Effector memory CD4-positive, alpha-beta T cell (primary cell): ENCODE measurements at places on chromosomes 11 and 22.

- DNase-seq, result no peak
These were observed 15.9 kb downstream of the MED15 start for GRCh38 chr22:20523086-20523983.

GRCh38 chr11:71281831-71282230 is 29.5 kb upstream of the SHANK2 start:
- no peak for DNase-seq

GRCh38 chr11:1485504-1485885 is 1.1 kb downstream of the MOB2 start:
- DNase-seq, result no peak

- DNase-seq, result no peak
These were observed 18.7 kb upstream of the BMAL1 start for GRCh38 chr11:13258855-13259254.

DNA sequence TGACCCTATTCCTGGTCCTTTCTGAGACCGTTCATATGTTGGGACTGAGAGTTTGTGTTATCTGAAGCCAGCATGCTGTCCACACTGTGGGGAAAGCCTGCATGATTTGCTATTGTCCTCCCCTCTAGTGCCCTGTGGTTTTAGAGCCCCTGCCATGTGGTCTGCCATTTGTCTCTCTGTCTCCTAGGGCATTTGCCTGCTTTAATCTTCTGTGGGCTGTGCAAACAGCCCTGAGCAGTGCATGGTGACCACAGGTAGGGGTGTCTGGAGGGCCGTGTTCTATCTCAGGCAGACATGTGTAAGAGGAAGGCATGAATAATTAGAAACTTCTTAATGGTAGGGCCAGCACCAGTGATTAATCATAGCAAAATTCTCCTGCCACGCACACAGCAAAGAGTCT is 23.0 kb downstream of the AMPD3 start:
- no peak for DNase-seq

DNA sequence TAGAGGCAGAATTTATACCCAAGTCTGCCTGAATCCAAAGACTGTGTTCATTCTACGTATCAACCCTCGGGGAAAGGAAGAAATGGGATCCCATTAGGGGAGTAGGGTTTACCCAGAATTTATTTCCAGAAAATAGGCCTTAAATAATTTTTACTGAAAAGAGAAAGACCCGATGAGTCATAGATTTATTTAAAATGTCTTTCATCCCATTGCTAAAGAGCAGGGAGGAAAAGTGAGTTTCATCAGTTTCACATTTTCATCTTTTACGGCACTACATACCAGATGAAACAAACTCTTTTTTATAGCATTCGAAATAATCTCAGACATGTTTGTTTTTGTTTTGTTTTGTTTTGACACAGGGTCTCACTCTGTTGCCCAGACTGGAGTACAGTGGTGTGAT is 31.3 kb downstream of the SLC1A2 start:
- no peak for DNase-seq

- peak; percentile 43 for DNase-seq
These were observed at the start of gene TTC38 for GRCh38 chr22:46267431-46268279. TTC38 (plus strand) TSS chr22:46268008; CDS start chr22:46268040, 32 bp downstream.

DNA sequence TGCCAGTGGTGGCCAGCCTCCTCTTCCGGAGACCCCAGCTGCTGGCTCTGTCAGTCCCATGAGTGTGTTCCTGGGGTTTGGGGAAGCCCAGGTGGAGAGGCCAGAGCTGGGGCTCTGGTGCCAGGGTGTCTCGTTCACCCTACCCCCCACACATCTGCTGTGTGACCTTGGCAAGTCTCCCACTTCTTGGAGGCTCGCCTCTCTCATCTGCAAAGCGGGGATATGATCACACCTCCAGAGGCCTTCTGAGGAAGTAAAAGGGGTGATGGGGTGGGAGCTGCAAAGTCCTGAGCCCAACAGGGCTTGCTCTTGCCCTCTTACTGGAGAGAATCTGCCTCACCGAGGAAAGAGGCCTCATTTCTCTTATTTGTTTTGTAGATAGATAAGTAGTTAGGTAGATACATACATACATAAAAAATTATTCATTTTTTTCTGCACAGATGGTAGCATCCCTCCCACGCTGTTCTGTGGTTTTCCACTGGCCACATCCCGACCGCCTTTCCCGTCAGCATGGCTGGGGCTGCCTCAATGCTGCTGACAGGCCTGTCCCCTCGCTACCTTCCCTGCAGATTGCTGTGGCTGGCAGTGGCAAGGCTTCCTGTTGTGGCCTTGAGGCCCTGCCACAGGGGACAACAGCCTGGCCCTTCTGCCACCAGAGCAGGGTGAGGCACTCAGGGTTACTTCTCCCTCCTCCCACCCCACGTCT is 23.9 kb downstream of the MYO7A start:
- peak; percentile 33 for DNase-seq

DNA sequence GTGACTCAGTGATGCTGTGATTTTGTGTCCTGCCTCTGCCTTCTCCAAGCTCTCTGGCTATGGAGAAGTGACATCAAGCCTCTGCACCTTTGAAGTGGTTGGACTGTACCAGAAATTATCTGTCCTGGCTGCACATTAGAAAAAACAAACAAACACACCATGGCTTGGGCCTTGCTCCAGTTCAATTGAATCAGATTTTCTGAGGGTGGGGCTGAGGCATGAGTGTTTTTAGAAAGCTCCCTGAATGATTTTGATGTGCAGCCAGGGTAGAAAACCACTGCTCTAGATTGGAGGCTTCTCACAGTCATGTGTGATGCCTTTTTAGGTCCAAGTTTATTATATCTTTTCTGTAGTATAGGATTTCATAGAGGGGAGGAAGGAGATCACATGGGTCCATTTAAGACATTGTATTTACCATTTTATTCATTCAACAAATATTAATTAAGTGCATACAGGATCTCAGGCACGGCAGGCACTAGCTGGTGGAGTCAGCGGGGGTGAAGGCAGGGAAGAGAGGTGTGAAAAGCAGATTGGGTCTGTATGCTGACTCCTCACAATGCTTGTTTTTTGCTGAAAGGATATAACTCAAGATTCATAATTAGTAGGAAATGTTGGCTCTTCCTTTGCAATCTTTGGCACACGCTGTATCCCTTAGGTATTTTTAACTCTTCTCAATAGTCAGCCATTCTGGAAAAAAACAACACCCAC is 7.1 kb upstream of the VSTM5 start:
- no peak for DNase-seq

- DNase-seq, result no peak
These were observed 139.5 kb upstream of the GUCY1A2 start for GRCh38 chr11:107157809-107158187.

DNA sequence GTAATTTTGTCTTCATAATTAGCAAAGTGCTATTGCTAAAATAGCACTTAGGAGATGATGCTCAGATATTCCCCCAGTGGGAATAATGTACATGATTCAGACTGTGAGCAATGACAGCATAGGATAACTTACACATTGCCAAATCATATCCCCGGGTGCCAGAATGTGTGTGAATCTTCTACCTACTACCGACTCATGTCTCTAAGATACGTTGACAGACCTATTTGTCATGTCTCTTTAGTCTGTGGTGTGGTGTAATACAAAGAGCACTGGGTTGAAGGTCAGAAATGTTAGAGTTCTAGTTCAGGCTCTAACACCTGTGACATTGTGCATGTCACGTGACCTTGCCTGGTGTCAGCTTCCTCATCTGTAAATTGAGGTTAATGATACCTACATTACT is 31.0 kb upstream of the PICALM start:
- DNase-seq, result no peak

DNA sequence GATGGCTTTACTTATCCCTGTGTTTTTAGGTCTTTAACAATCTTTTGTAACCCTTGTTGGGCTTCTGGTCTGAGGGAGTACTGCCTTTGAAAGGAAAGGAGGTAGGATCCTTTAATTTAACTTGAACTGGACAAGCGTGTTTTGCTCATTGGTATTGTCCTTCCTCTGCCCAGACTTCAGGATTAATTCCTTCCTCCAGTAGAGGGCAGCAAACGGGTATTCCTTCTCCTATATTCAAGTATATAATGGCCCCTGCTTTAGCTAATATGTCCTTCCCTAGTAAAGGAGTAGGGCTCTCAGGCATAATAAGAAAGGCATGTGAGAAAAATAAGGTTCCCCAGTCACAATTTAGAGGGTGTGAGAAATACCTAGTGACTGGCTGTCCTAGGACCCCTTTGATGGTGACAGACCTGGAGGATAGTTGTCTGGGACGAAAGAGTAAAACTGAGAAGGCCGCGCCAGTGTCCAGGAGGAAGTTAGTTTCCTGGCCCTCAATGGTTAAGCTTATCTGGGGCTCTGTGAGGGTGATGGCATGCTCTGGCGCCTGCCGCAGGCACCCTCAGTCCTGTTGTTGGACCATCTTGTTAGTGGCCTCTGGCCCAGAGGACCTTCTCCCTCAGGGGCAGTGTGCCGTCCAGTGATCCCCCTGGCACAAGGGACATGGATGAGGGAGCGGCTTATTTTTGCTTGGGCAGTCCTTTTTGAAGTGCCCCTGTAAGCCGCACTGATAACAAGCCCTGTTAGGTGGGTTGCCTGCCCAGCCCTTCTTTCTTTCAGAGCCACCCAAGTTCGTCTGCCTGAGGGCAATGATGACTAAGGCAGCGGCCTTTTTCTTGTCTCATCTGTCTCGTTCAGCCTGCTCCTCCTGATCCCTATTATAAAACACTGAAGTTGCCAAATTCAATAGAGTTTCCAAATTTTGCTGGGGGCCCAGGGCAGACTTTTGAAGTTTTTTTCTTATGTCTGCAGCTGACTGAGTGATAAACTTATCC is 51.8 kb downstream of the C11orf71 start:
- no peak for DNase-seq

GRCh38 chr22:31983911-31984656 is 39.7 kb downstream of the YWHAH start:
- DNase-seq, result no peak

DNA sequence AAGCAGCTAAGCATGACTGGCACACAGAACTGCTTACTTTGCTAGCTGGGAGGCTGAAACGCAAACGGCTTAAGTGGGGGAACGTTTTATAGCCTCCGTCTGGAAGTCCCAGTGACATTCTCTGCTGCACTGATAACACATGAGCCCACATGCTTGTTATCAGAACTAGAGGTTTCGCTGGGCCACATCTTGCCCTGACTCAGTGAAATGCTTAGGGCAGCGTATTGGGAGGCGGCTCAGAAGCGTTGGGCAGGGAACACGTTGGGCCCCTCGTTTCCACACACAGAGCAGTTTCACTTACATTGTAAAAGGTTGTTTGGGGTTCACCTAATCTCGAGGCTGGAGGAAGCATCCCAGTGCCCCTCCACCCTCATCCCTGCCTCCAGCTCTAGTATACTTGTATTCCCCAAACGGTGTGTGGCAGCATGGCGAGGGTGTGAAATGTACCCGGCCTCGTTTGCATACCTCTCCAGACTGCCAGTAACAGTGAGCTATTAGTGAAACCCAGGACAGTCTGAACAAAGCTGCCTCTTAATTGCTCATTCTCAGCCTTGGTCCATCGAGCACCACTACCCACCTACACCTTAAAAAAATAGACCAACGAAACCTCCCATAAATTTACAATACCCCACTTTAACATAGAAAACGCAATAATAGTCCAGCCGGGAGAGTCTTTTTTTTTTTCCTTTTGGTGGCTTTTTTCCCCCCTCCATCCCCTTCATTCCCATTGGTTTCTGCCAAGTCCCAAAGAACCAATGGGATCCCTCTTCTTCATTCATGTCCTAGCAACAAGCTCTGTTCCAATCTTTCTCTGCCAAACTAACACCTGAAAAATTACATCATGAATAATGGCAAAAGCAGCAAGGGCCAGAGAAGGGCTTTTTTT is 218.8 kb upstream of the SORL1-AS1 start:
- no peak for DNase-seq

- no peak for DNase-seq
These were observed 1.0 kb upstream of the NPAS4 start for GRCh38 chr11:66419825-66420224.

DNA sequence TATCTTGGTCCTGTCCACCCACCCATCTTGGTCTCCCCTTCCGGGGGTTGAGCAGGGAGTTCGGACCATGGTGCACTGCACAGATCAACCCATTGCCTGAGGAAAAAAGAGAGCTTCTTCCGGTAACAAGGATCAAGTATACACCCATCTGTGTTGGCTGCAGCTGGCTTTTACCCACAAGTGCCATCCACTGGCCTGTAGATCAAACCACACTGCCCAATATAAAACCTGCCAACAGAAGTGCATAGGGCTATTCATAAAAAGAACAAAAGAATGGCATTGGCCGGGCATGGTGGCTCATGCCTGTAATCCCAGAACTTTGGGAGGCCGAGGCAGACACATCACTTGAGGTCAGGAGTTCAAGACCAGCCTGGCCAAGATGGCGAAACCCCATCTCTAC is 94.5 kb downstream of the ZC3H12C start:
- no peak for DNase-seq

DNA sequence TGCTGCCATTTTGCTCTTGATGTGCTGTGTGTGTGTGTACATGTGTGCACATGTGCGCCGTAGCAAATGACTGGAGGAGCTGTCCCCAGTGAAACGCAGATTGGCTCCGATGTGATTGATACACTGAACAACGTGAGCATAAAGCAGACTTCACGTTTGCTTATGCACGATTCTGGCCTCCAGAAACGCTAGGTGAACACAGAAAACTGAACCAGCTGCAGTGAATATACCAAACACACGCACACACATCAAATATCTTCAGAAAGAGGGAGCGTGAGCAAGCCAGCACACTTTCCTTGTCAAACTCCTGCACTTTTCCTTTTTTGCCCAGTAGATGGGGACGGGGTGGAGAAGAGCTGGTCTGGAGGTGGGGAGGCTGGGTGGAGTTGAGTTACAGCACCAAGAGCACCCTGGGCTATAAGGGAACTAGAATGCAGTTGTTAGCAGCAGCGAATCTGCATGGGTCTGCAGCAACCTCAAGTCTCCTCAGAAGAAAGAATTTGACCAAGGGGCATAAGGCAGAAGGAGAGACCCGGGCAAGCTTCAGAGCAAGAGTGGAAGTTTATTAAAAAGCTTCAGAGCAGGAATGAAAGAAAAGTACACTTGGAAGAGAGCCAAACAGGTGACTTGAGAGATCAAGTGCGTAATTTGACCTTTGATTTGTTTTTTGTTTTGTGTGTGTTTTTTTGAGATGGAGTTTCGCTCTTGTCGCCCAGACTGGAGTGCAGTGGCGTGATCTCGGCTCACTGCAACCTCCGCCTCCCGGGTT is 77.8 kb upstream of the CADM1 start:
- DNase-seq, result no peak

- DNase-seq, result no peak
These were observed 184.7 kb upstream of the TBCEL start for GRCh38 chr11:120839201-120839600.

- DNase-seq, result no peak
These were observed 110.4 kb downstream of the RRAS2 start for GRCh38 chr11:14248580-14248981.

- no peak for DNase-seq
These were observed at the start of gene CHST1 for GRCh38 chr11:45665206-45665932. CHST1 (minus strand) TSS chr11:45665622; CDS start chr11:45650923, 14,699 bp downstream.
